HCEC 1CT (cell line): ENCODE measurements at places on chromosomes 4 and X.
A peak's percentile ranks its signal among the peaks of the same experiment; 100 is the strongest.

DNA sequence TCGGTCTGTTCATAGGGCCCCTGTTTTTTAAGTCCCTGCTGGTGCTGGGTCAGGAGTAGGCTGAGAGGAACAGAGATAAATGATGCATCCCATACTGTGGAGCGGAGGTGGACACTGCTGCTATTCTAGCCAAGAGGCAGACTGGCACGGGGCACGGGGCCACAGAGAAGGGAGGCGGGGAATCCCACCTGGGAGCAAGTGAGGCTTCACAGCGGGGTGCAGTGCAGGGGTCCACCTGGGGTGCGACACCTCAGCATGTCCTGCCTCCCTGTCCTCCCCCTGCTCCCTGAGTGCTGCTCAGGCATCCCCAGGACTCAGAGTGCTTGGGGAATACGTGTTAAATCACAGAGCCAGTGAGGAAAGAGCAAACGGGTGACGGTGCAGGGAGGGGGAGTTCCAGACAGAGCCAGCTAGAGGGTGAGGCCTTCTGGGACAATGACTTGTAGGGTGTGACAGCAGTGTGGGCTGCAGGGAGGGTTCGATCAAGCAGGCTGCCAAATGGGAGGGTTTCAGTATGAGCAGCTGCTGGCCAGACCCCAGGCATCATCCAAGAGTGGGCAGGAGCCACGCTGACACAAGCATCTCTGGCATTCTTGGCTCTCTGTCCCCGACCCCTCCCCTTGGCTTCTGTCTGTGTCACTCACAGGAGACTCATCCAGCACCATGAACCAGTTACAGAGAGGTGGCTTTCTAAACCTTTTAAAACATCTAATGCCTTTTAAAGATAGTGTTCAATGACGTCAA is 13.7 kb upstream of the HTRA3 start:
- no peak for DNase-seq

GRCh38 chrX:136626237-136626636 is 21.7 kb upstream of the CD40LG start:
- DNase-seq: no peak

DNA sequence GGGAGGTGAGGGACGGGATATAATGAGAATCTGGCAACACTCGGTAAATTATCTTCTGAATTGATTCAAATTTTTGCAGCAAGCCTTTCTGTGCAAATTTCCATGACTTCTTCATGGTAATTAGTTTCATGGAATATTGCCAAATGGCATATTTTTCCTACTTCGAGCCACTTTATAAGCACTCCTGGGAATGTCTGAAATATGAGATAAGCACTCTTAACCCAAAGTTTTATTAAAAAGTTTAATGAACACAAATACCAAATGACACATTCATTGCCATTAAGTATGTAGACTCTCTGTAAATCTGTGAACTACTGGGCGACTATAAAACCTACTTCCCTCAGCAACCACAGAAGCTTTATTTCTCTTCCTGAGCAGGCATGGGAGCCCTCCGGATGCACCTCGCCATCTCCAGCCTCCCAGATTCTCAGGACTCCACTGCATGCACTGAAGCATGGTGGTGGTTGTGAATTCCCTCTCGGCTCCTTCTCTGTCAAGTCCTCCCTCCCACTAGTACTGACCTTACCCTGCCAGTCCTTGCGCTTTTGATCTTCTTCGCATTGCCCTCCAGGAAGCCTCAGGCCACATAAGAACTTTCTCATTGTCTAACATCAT is 154.4 kb upstream of the RPL34 start:
- no peak for DNase-seq

DNA sequence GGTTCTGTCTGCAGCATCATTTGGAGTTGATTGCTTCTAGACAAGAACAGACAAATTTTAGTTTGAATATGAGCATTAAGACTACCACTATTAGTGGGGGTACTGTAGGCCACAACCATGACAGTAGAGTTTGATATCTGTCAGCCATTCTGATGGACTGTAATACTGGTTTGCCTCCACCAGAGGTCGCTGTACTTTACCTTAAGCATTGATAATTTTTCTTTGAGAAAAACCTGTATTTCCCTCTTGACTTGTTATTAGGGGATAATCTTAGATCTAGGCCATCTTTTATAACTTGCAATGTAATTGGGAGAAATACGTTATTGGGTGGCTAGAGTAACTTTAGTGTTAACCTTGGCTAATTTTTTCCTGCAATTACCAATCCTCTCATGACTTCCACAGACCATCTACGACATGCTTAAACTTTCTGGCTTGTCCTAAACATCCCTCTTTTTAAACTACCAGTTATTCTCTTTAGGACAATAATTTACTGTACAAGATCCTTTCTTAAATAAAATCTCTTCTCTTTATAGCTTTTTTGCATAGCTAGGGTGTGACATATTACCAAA is 562.4 kb downstream of the MAGEB5 start:
- DNase-seq: no peak

DNA sequence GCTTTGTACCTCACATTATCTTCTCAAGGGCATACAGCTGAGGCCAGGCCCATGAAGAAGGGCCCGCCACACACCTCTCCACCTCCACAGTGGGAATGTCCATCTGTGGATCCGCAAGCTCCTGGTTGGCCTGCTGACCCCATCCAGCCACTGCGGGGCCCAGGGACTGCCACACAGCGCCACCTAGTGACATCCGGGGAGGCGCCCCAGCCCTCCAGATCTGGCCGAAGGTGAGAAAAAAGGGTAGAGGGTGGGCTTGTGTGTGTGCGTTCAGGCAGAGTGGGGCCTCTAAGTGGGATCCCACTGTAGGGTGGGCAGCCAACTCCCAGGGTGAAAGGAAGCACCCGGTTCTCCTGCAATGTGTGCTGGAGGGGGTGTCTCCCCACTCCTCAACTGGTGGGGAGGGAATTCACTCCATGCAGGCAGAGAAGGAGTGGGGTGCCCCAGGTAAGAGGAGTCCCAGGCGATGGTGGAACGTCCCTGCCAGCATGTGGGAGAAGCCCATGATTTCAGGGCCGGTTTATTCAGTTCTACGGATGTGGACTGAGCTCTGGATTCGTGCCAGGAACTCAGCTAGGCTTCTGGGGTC is 117.3 kb downstream of the ENPP6 start:
- no peak for DNase-seq

DNA sequence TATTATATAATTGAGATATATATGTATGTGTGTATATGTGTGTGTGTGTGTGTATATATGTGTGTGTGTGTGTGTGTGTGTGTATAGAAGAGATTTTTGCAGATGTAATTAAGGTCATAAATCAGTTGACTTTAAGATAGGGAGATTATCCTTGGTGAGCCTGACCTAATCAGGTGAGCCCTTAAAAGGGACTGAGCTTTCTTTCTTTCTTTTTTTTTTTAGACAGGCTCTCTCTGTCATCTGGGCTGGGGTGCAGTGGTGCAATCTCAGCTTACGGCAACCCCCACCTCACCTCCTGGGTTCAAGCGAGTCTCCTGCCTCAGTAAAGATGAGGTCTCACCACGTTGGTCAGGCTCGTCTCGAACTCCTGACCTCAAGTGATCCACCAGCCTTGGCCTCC is 155.1 kb upstream of the RASGEF1B start:
- DNase-seq: no peak

GRCh38 chr4:2251073-2251794 is 9.3 kb upstream of the HAUS3 start:
- DNase-seq: no peak

DNA sequence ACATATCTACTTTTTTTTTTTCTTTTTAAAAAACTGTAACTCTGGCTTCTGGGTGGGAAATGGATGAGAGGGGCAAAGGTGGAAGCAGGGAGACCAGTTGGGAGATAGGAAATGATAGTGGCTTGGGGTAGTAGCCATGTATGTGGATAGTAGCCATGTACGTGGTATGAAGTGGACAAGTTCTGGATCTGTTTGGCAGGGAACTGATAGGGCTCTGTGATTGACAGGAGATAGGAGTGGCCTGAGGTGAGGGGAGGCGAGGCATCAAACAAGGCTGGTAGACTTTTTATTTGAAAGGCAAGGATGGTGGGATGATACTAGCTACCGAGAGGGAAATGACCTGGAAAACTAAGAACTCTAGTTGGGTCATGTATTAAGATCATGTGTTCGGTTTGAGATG is 117.8 kb downstream of the AFF1 start:
- DNase-seq: no peak

DNA sequence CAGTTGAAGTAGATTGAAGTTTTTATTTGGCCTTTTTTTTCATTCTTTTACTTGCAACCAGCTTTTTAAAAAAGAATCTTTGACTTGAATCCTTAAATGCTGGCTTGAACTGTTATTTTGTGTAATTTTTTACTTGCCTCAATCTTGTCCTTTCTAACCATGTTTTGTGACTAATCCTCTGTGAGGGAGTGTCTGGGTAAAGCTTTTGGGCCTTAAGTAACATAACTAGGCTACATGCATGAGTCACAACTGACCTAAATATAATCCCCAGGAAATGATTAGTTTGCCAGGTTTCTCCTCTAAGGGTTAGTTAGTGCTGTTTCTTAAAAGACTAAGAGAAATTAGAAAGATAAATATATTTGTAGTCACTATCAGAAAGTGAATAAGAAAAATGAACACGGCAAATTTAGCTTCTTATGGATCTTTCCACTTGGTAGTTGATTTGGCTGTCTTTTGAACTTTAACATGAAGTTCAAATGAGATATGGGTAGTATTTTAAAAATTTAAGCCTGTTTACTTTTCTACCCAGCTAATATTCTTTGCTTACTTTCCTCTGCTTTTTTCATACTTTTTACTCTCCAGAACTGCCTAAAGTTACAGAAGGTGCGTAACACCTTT is 13.0 kb downstream of the EXOC1 start:
- DNase-seq: peak; percentile 89

GRCh38 chr4:111641813-111642579 is 503.3 kb upstream of the FAM241A start:
- DNase-seq: peak; percentile 78

GRCh38 chrX:17854069-17854468 is 7.0 kb downstream of the RAI2 start:
- DNase-seq: no peak

DNA sequence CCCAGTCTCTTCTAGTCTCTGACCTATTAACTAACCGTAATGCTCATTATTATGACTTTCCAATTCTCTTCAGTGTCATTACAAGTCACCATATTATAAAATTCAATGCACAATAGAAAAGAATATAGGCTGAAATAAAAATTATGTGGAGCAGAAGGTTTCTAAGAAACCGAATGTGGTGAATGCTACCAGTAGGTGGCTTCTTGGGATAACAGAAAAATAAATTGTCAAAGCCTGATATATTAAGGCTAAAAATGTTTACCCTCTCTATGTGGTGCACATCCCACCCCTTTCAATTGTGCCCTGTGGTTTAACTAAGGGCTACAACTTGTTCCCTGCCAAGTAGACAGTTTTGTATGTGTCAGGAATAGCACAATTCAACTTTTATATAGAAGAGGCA is 624.6 kb upstream of the TECRL start:
- DNase-seq: no peak

DNA sequence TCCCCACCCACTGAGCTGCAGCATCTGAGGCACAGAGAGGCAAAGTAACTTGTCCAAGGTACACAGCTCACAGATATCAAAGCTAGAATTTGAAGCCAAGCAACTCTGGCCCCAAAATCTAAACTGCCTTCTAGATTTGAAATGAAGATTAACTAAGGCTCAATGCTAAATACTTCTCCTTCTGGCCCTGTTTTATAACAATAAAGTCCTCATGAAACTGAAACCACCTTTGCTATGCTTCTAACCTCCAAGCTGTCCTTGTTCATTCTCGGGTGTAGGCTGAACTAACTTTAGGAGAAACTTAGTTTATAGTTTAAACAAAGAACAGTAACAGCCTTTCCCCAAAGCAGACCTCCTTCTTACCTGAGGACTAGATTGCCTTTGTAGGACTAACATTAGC is 93.6 kb downstream of the DCTD start:
- no peak for DNase-seq

GRCh38 chrX:111180750-111181240 is 84.8 kb downstream of the PAK3 start:
- no peak for DNase-seq

DNA sequence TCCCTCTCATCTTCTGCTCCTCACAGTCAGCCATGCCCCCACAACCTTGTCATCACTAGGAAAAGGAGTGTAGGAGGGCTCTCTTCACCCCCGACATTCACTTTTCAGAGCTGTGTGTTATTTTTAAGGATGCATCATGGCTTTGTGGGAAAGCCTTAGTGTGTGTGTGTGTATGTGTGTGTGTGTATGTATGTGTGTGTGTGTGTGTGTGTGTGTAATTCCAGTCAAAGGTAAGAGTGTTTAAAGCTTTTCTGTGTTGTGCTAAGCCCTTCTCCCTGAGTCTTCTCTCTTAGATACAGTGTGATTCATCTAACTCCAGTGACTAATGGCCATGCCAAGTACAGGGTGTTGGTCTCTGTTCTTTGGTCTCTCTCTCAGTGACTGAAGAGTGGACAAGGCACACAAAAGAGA is 76.6 kb downstream of the CHIC2 start:
- DNase-seq: peak; percentile 44

- no peak for DNase-seq
Measured at GRCh38 chrX:20032201-20032600, 41.3 kb upstream of the BCLAF3 start.

GRCh38 chr4:179040259-179040658 is 1598.0 kb upstream of the AGA start:
- no peak for DNase-seq

DNA sequence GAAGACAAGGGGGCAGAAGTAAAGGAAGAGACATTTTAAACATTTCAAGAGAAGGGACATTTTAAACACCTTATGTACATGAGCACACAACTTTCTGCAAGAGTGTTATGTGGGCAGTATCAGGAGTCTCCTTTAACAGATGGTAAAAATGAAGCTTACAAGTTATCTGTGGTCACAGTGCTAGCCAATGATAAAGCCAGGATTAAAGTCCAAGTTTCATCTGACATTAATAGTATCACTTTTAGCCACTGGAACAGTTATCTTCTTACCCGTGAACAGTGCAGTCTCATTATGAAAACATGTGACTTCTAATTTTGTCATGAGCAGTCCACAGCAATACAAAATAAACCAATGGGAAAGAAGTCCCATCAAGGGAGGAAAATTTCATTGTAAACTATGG is 627.9 kb upstream of the AGA start:
- no peak for DNase-seq

GRCh38 chrX:101223226-101223625 is 3.6 kb downstream of the DRP2 start:
- DNase-seq: no peak

GRCh38 chr4:127965803-127966175 is 583 bp downstream of the ABHD18 start:
- no peak for DNase-seq

GRCh38 chr4:182394181-182394580 is 151.0 kb downstream of the TENM3 start:
- DNase-seq: no peak

- peak; percentile 6 for DNase-seq
Measured at GRCh38 chr4:139129206-139129605, 47.8 kb downstream of the ELF2 start.

GRCh38 chr4:142314247-142314646 is 531.9 kb downstream of the INPP4B start:
- DNase-seq: no peak
